ENCODE measurements at places on chromosomes 1 and 21. TPM values are rescaled to one million over a fixed set of nuclear protein-coding genes. Genes with fewer than 3 reads are reported as not detected.
A peak's percentile ranks its signal among the peaks of the same experiment; 100 is the strongest.

GRCh38 chr1:181296180-181296579 lies 187.1 kb upstream of the CACNA1E start:
- DNase-seq: no peak

- no peak for DNase-seq
These were observed 10.3 kb downstream of the CLIC6 start for GRCh38 chr21:34679051-34679450.

GRCh38 chr1:39787468-39787867 lies 1.2 kb downstream of the BMP8B start:
- no peak for DNase-seq

GRCh38 chr1:18157968-18158367 lies 50.4 kb downstream of the IGSF21 start:
- DNase-seq: no peak

PYGO2 gene
- 11.2 TPM for total RNA-seq

SPRR3 gene
- 1.6 TPM for total RNA-seq

NTNG1 gene
- 18.6 TPM for total RNA-seq

CHD5 gene
- total RNA-seq: 40.9 TPM

DNA sequence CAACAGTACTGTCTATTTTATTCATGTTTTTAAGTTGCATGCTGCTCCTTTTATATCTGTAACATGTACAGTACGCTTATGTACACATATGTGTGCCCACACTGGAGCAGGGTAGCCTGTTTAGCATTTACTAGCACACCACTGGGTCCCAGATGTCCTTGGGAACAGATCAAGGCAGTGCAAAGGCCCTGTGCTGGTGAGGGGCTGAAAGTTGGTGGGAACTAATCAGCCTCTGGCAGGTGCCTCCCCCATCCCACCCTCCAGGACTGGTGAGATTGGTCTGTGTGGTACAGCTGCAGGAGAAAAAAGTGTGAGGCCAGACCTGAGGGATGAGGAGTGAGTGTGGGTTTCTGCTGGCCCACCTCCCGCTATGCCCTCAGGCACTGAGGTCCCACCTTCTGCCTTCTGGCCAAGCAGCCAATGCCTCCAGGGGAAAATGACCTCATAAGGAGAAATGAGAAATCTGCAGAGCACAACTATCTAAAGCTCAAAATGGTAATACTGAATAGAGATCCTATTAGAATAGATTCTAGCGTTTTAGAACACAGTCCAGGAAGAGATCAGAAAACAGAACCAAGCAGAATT lies 58.9 kb downstream of the POFUT2 start:
- DNase-seq: no peak

ETV3L gene
- total RNA-seq: not detected

FNDC5 gene
- total RNA-seq: 17.0 TPM

CNTN2 gene
- 22.8 TPM for total RNA-seq

DNA sequence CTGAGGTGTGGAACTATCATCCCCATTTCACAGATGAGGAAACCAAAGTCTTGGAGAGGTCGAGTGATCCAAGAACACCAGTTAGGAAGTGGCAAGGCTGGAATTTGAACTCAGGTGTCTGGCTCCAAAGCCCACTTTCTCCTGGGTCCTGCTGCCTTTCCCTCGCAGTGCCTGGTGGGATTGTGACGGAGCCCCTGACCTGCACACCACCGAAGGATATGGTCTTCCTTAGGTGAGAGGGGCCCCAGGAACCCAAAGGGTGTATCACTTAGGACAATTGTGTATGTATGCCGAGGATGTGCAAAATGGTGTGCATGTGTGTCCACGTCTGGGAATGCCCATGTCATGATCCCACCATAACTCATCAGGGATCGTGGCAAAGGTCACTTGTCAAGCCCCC lies 392.7 kb downstream of the MATN1 start:
- no peak for DNase-seq

DNA sequence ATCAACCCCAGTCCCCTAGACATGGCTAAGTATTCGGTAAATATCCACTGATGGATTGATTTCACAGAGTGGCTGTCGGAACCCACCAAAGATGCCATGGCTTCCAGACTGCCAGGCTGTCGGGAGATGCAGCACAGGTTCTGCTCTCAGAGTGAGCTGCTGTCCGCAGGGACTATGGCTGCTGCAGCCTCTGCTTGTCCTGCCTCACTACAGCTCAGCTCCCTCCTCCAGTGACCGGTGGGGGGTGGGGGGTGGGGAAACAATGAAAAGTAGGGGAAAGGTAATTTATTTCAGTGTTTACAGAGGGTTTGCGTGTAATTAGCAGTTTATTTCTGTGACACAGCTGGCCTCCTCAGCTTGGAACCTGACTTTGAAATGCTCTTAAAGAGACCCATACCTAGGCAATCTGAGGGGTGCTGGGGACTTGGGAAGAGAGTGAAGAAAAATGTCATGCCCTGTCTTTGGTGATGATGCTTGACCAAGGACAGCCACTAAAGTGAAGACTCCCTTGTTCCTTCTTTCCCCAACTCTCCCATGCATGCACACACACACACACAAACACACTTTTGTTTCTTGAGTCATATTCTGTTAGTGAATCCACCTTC lies 109.0 kb downstream of the CACNA1E start:
- DNase-seq: no peak

ATP1A2 gene
- total RNA-seq: 47.1 TPM

FCMR gene
- 0.47 TPM for total RNA-seq

- no peak for DNase-seq
These were observed 200.1 kb downstream of the ZC3H11B start for GRCh38 chr1:219412772-219413171.

DNA sequence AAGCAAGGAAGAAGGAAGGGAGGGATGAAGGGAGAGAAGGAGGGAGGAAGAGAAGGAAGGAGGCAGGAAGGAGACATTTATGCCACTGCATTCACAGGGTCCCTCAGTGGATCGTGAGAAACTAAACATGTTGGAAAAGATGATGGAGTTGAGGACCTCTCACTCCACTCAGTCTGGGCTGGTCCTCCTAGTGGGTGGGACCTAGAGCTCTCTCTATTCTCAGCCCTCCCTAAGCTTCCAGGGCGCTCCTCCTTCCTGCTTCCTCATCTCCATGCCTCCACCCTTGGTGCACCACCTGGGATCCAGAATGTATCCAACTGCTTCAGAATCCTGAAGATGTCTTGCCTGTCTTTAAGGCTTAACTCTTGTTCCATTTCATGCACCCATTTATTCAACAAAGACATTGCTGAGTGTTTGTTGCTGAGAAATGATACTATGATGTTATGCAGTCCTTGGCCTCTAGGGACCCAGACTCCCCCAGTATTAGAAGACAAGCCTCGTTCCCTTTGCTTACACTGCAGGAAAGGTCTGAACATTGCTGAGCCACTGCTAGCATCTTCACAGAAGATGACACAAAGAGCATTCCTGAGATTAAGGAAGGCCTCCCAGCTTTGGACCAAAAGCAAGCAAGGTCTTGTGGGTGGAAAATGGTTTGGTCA lies 88.5 kb downstream of the BEND5 start:
- DNase-seq: no peak

- DNase-seq: peak; percentile 15
These were observed 552 bp upstream of the ZNF496 start for GRCh38 chr1:247332215-247332622.

- no peak for DNase-seq
These were observed 5.8 kb upstream of the EPHA8 start for GRCh38 chr1:22557341-22557950.

GRCh38 chr1:45205011-45205909 lies 1.1 kb downstream of the ZSWIM5 start:
- DNase-seq: no peak

- DNase-seq: no peak
These were observed 21.8 kb downstream of the DHRS3 start for GRCh38 chr1:12596007-12596821.

FCGR3A gene
- total RNA-seq: 4.7 TPM

GRCh38 chr21:17472592-17473271 lies 40.1 kb upstream of the CXADR start:
- no peak for DNase-seq

SRGAP2 gene
- 130 TPM for total RNA-seq

LENEP gene
- 2.7 TPM for total RNA-seq

DNA sequence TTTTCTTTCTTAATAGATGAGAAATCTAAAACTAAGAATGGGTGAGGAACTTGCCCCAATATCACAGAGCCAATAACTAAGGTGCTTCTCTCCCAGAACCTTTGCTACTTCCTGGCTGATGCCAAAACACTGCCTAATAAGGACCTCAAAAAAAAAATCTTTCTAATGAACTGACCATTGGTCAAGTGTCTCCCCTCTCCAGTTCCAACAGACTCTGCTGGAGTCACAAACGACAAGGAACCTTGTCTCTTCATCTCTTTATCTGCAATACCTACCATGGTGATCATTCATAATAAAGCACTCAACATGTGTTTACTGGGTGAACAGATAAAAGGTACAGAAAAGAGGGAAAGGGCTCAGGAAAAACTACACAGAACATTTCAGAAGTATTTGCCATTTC lies 197.4 kb downstream of the LTN1 start:
- DNase-seq: no peak

DNA sequence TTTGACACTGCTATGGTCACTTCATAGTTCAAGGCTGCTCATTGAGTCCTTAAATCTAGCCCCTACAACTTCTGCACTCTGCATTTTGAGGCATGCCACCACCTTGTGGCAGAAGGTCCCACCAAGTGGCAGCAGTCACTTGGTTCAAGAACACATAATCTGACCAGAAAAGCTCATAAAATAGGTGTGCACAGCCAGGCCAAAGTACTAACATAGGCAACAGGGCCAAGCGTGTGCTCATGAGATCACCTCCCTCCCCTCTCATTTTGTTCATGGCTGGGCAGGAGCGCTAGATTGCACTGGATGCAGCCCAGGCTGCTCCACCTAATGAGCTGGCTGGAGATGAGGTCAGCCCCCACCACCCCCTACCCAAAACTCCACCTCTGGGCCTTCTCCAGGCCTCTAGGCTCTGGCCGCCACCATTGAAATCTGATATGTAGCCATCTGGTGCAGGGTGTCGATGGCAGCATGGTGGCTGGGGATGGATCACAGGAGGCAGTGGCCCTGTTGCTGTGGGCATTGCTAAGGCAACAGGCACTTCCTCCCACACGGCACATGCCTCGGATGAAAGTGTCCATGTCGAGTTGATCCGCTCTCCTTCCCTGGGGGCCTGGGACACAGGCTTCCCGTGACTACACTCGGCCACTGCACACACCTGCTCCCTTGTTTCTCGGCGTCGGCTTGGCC lies 193.2 kb downstream of the TRABD2B start:
- DNase-seq: no peak

GRCh38 chr1:206971029-206971655 lies 882 bp upstream of the FCAMR start:
- DNase-seq: no peak

DNA sequence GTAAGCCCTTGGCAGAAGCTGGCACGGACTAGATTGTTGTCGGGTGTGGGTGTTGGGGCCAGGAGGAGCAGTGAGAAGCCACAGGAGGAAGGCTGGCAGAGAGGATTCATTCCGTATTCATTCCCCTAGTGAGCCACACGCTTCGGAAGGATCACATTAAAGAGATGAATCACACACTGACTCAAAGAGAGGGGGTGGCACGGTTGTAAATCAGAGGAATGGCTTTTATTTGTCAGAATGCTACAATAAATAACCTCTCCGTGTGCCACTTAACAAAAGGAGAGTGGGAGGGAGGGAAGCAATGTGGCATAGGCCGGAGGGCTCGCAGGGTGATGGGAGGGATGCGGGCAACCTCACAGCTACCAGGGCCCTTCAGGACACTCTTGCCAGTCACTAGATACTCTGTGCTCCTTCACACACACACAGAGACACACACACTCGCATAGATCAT lies 135.5 kb downstream of the HIVEP3 start:
- peak; percentile 63 for DNase-seq

- DNase-seq: no peak
These were observed 1.7 kb upstream of the GLIS1 start for GRCh38 chr1:53740621-53741105.

DNA sequence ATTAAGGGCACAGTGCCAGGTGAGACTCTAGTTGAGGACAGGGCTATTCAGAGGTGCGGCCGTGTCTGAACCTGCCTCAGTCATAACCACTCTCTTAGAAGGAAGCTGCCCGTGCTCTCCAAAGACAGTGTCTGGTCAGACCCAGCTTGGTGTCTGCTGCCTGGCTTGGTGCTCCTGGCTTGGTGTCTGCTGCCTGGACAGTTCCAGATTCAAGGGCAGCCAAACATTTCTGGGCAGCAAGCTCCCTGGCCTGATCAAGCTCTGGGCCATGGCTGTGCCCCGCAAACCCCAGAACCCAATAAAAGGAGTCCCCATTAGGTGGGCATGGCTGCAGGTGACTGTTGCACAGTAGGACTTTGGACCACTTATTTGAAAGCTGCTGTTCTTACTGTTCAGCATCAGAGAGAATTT lies 27.7 kb downstream of the NEK2 start:
- no peak for DNase-seq

DNA sequence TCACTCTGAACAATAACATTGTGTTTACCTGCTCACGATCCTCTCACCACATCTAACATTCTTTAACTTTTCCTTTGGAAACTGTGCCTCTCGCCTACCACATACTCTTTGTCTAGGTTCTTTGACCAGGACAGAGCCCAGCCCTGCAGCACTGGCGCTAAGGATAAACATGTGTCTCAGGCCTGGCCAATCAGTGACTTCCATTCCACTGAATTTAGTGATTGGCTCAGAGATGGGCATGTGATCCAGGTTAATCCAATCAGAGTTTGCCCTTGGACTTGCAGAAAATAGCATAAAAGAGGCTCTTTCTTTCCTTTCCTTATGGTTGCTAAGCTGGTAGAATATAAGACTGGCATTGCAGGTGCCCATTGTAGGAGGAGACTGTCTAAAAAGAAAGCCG lies 605.7 kb downstream of the MATN1 start:
- DNase-seq: no peak

CLCNKB gene
- total RNA-seq: 0.16 TPM

GRCh38 chr1:241721011-241721410 lies 68.9 kb downstream of the WDR64 start:
- DNase-seq: no peak

DNA sequence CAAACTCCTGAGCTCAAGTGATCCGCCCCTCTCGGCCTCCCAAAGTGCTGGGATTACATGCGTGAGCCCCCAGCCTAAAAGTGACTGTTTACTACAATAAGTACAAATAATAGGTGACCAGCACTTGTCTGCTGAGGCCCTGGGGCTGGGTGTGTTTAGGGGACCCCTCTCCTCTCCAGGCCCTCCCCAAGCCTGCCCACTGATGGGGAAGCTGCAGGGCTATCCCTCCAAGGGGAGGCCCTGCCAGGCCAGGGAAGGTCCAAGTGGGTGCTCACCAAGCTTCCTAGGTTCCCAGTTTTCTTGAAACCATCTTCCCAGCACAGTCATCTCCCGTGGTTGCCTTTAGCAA lies 60.7 kb downstream of the H3-3A start:
- no peak for DNase-seq

- DNase-seq: no peak
These were observed 14.9 kb upstream of the TNNI1 start for GRCh38 chr1:201436393-201436792.

Measured in occipital lobe (tissue), 3 donors.